Esophagus muscularis mucosa (tissue), 4 donors: ENCODE measurements at places on chromosomes 11 and 22.

- H3K27me3 ChIP-seq, result no peaks in the 10 kb centered on the region
- H3K36me3 ChIP-seq, result no peaks in the 10 kb centered on the region
- H3K4me1 ChIP-seq, result peaks cover 7% of the 10 kb centered on the region
- no peak for DNase-seq
Measured at GRCh38 chr11:135008412-135008811, 596.4 kb upstream of the B3GAT1 start.

DNA sequence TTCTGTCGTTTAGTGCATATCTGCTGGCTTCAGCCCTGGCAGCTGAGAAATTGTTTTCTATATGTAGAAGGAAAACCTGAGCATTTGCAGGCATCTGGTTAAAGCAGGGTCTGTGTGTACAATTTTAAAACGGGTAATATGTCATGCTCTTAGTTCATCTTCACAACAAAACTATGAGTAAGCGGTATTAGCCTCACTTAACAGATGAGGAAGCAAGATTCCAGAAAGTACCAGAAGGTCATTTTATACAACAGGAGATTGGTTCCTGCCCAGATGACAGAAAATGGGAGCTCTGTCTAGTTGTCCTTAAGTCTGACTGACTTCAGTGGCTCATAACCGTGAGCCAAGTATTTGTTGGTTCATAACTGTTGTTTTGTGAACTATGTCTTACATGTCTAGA, 1.1 kb downstream of the TIMM10B start:
- H3K27me3 ChIP-seq, result no peaks in the 10 kb centered on the region
- peak overlapping the region; percentile 75 for H3K4me3 ChIP-seq
- DNase-seq, result no peak
- peaks cover 46% of the 10 kb centered on the region for H3K4me1 ChIP-seq

GRCh38 chr11:96050435-96051182, 126.7 kb upstream of the MTMR2 start:
- H3K4me3 ChIP-seq, result no peak overlapping the region
- H3K4me1 ChIP-seq, result peaks cover 43% of the 10 kb centered on the region
- H3K27me3 ChIP-seq, result no peaks in the 10 kb centered on the region
- H3K36me3 ChIP-seq, result no peaks in the 10 kb centered on the region
- no peak overlapping the region for H3K27ac ChIP-seq

- H3K27me3 ChIP-seq, result no peaks in the 10 kb centered on the region
- H3K4me3 ChIP-seq, result no peak overlapping the region
- peaks cover 91% of the 10 kb centered on the region for H3K4me1 ChIP-seq
- DNase-seq, result no peak
Measured at GRCh38 chr11:65297026-65297672, 17.5 kb upstream of the CDC42EP2 start.

DNA sequence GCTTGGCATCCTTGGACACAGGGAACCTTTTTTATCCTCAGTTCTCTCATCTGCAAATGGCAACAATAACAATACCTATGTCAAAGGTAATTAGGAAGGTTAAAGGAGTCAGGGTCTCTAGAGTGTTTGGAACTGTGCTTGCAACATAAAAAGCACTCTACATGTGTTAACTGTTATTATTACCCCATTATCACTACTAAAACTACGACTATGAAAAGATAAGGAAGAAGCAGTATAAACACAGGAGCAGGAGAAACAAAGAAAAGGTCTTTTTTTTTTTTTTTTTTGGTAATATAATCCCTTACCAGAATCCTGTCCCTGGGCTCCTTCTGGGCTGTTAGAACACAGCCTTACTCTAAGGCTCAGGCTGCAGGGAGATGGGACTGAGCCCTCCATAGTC, 348.2 kb downstream of the CADM1 start:
- H3K4me3 ChIP-seq, result no peak overlapping the region
- DNase-seq, result no peak
- no peak overlapping the region for H3K27ac ChIP-seq
- no peaks in the 10 kb centered on the region for H3K36me3 ChIP-seq

GRCh38 chr22:40525250-40525884, 111.2 kb downstream of the MRTFA start:
- H3K27me3 ChIP-seq, result no peaks in the 10 kb centered on the region
- H3K27ac ChIP-seq, result no peak overlapping the region
- no peak overlapping the region for H3K4me3 ChIP-seq
- no peaks in the 10 kb centered on the region for H3K36me3 ChIP-seq

DNA sequence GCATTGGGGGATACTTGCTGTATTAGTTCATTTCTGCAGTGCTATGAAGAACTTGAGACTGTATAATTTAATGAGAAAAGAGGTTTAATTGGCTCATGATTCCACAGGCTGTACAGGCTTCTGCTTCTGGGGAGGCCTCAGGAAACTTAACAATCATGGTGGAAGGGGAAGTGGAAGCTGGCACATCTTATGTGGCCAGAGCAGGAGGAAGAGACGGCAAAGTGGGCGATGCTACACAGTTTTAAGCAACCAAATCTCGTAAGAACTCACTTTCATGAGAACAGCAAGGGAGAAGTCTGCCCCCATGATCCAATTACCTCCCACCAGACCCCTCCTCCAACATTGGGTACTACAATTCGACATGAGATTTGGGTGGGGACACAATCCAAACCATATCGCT, 55.1 kb downstream of the TMPRSS5 start:
- DNase-seq, result no peak
- H3K27ac ChIP-seq, result no peak overlapping the region
- H3K36me3 ChIP-seq, result no peaks in the 10 kb centered on the region
- H3K4me3 ChIP-seq, result no peak overlapping the region
- H3K4me1 ChIP-seq, result no peaks in the 10 kb centered on the region

DNA sequence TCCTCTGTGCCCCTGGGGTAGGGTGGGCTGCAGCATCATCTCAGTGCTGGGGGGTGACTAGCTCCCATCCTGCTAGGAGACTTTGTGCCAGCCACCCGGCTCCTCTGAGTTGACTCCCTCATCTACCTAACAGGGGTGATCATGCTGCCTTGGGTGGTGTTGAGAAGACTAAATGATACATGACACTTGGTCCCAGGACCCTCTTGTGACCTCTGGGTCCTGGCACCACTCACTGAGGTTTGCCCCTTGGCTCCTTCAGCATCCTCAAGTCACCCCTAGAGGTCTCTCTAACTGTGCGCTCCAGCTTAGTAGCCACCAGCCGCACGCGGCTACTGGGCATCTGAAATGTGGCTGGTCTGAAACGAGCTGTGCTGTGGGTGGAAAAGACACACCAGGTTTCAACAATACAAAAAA, 72.1 kb downstream of the LRRC32 start:
- peaks cover 18% of the 10 kb centered on the region for H3K4me1 ChIP-seq
- H3K27me3 ChIP-seq, result no peaks in the 10 kb centered on the region

DNA sequence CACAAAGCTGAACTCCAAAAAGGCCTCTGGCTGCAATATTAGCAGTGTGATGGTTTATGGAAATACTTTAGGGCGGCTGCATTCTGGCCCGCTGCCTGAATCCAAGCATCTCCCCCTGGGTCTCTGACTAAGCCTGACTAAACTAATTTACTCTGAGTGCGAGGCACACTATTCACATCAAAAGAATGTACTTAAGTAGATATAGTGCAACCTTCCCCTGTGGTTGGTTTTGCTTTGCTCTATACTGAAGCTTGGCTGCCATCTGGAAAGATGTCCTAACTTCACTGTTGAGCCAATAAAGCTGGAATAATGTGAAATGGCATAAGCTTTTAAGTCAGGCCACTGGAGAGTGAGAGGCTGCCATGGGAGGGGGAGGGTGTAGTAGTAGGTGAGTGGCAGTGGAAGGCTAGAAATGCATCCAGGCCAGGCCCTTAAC, 321.6 kb downstream of the AASDHPPT start:
- no peaks in the 10 kb centered on the region for H3K4me1 ChIP-seq
- H3K36me3 ChIP-seq, result no peaks in the 10 kb centered on the region
- DNase-seq, result no peak
- no peak overlapping the region for H3K27ac ChIP-seq

DNA sequence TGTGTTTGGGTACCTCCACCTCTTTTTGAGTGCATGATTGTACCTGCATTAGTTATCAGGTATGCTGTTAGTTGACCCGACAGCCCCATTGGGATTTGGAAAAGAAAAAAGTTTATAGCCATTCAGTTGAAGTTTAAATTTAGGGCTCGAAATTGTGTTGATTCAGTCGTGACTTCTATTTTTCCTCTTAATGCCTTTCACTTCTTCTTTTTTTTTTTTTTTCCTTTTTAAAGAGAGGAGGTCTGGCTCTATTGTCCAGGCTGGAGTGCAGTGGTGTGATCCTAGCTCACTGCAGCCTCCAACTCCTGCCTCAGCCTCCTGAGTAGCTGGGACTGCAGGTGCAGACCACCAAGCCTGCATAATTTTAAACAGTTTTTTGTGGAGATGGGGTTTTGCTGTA, 2.3 kb downstream of the STT3A start:
- peaks cover 46% of the 10 kb centered on the region for H3K4me1 ChIP-seq
- no peak for DNase-seq
- H3K4me3 ChIP-seq, result no peak overlapping the region

- peak overlapping the region; percentile 69 for H3K4me3 ChIP-seq
- H3K36me3 ChIP-seq, result no peaks in the 10 kb centered on the region
- no peak for DNase-seq
- no peaks in the 10 kb centered on the region for H3K27me3 ChIP-seq
Measured at GRCh38 chr11:94768602-94769541, 716 bp downstream of the AMOTL1 start.

DNA sequence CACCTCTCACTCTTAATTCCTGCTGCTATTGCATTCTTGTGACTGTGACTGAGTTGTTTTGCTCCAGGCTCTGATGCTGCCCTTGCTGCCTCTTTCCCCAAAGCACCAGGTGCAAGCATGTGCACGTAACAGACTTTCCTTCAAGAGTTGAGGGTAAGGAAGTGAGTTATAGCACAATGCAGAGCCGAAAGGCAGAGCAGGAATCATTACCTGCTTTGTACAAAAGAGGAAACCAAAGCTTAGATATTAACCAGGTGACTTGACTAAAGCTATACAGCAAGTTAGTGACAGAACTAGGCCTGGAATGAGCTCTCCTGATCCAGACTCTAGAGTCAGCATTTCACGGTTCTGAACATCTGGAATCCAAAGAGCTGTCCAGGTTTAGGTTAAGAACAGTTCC, 33.6 kb downstream of the NEU3 start:
- H3K27me3 ChIP-seq, result no peaks in the 10 kb centered on the region
- no peak overlapping the region for H3K4me3 ChIP-seq
- no peaks in the 10 kb centered on the region for H3K36me3 ChIP-seq
- no peak for DNase-seq
- no peak overlapping the region for H3K27ac ChIP-seq

- H3K27me3 ChIP-seq, result no peaks in the 10 kb centered on the region
- H3K4me1 ChIP-seq, result no peaks in the 10 kb centered on the region
- no peak for DNase-seq
- H3K27ac ChIP-seq, result no peak overlapping the region
Measured at GRCh38 chr11:44493383-44493782, 72.1 kb upstream of the CD82 start.

DNA sequence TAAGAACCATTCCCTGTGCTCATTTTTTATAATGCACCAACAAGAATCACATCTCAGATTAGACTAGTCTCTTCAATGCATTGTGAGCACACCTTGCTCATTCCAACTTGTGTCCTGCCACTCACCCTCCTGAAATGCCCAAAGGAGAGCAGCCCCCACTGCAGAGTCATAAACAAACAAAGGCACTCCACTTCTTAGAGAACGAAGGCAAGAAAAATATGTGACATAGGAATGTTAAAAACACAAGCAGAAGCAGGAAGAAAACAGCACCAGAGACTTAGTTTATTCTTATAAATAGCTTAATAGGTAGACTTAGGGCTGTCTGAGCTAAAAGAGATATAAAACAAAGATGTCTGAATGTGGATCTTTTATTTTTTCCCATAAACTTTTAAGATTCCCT, 57.2 kb downstream of the GUCY1A2 start:
- no peaks in the 10 kb centered on the region for H3K36me3 ChIP-seq
- H3K4me3 ChIP-seq, result no peak overlapping the region
- no peak overlapping the region for H3K27ac ChIP-seq
- H3K4me1 ChIP-seq, result no peaks in the 10 kb centered on the region
- DNase-seq, result no peak

GRCh38 chr11:69884286-69884685, 65.1 kb upstream of the FGF3 start:
- no peak for DNase-seq
- no peaks in the 10 kb centered on the region for H3K27me3 ChIP-seq
- no peaks in the 10 kb centered on the region for H3K4me1 ChIP-seq
- no peaks in the 10 kb centered on the region for H3K36me3 ChIP-seq
- H3K4me3 ChIP-seq, result no peak overlapping the region
- no peak overlapping the region for H3K27ac ChIP-seq

DNA sequence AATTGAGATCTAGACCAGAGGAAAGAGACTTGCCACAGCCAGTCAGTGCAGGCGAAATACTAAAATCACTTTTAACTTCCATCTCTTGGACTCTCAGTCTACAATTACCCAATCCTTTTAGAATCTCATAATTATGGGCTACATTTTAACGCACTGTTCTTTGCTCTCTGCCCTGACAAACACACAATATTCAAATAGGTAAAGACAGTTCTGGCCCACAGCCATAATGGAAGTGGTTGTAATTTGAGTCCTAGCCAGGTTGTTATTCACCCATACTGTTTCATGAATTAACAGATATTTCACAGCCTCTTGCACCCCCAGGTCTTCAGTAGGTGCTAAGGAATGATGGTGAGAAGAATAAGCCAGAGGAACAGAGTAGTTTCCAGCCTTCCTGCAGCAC, 830 bp downstream of the C11orf97 start:
- H3K4me3 ChIP-seq, result peak overlapping the region; percentile 59
- no peaks in the 10 kb centered on the region for H3K36me3 ChIP-seq
- H3K27ac ChIP-seq, result no peak overlapping the region
- H3K27me3 ChIP-seq, result no peaks in the 10 kb centered on the region

DNA sequence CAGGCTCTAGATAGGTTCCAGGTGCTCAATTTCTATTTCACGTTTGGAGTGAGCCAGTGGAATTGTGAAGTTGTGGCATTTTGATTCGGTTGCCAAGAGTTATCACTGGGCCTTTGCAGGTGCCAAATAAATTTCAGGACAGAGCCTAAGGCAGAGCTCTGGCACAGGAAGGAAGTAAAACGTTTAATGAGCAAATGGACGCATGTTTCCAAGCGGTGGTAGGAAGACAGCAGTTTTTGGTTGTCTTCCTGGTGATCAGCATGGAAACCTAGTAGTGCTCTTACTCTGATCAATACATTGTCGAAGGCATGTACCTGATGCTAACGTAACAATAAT, 452 bp downstream of the BIRC3 start:
- peak overlapping the region; percentile 77 for H3K27ac ChIP-seq
- H3K4me1 ChIP-seq, result peaks cover 75% of the 10 kb centered on the region
- DNase-seq, result no peak
- H3K27me3 ChIP-seq, result no peaks in the 10 kb centered on the region

- H3K27me3 ChIP-seq, result no peaks in the 10 kb centered on the region
- DNase-seq, result no peak
- H3K4me3 ChIP-seq, result no peak overlapping the region
- H3K4me1 ChIP-seq, result peaks cover 4% of the 10 kb centered on the region
- H3K36me3 ChIP-seq, result peaks cover 30% of the 10 kb centered on the region
Measured at GRCh38 chr11:14454861-14455632, 44.6 kb downstream of the COPB1 start.

- no peak overlapping the region for H3K4me3 ChIP-seq
- no peak for DNase-seq
- no peak overlapping the region for H3K27ac ChIP-seq
- H3K4me1 ChIP-seq, result peaks cover 28% of the 10 kb centered on the region
Measured at GRCh38 chr11:48002561-48002960, 22.2 kb downstream of the PTPRJ start.
